ENCODE measurements at places on chromosomes 12 and 14.
A peak's percentile ranks its signal among the peaks of the same experiment; 100 is the strongest.

GRCh38 chr12:90621927-90622326 lies 333.0 kb downstream of the CCER1 start:
- DNase-seq, result no peak

- no peak for DNase-seq
These were observed 9.0 kb downstream of the FRMD6 start for GRCh38 chr14:51660741-51661140.

GRCh38 chr12:83172441-83172840 lies 485.7 kb downstream of the TMTC2 start:
- DNase-seq, result no peak

- peak; percentile 62 for DNase-seq
These were observed 199.7 kb downstream of the ANO2 start for GRCh38 chr12:5745251-5745888.

DNA sequence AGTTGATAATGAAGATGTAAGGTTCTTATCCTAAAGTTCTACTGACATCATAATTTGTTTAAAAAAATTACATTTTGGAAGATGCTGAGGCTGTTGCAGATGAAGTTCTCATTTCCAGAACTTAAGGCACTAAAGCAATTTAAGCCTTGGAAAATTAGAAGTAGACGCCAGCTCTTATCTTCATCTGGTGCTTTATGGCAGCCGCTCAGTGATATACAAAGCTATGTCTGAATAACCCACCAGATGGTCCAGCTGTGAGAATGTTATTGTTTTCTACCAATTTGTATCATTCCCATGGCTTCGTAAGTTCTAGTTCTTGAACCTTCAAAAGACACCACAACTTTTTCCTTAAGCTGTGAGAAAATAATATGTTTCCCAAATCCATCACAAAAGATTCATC lies 212.1 kb upstream of the ARID2 start:
- no peak for DNase-seq

DNA sequence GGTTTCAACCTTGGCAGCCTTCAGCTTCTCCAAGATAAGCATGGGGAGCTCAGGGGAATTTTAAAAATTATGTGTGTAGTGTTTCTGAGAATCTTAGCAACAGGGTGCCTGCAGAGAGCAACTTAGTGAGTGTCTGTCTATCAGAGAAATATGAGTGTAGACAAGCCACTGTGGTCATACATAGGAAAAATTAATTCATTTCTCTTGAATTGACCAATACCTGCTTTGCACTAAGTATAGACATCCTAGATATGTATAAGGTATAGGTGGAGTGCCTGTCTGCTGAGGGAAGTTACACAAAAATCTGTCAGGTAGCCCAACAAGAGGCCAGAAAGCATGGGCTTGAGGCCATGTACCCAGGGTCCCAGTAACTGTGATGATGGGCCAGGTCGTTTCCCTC lies 20.7 kb downstream of the HELB start:
- no peak for DNase-seq

DNA sequence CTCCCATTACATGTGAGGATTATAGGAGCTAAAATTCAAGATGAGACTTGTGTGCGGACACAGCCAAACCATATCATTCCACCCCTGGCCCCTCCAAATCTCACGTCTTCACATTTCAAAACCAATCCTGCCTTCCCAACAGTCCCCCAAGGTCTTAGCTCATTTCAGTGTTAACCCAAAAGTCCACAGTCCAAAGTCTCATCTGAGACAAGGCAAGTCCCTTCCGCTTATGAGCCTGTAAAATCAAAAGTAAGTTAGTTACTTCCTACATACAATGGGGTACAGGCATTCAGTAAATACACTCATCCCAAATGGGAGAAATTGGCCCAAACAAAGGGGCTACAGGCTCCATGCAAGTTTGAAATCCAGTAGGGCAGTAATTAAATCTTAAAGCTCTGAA lies 76.1 kb downstream of the CRADD start:
- no peak for DNase-seq

GRCh38 chr14:52350445-52350844 lies 36.3 kb downstream of the PTGER2 start:
- no peak for DNase-seq

- no peak for DNase-seq
These were observed 183.8 kb downstream of the DAD1 start for GRCh38 chr14:22405201-22405600.

GRCh38 chr14:62420847-62421246 lies 624.4 kb downstream of the KCNH5 start:
- DNase-seq, result no peak

GRCh38 chr12:67797753-67798152 lies 149.2 kb downstream of the DYRK2 start:
- DNase-seq, result no peak

GRCh38 chr12:111451232-111451631 lies 45.5 kb downstream of the SH2B3 start:
- no peak for DNase-seq

DNA sequence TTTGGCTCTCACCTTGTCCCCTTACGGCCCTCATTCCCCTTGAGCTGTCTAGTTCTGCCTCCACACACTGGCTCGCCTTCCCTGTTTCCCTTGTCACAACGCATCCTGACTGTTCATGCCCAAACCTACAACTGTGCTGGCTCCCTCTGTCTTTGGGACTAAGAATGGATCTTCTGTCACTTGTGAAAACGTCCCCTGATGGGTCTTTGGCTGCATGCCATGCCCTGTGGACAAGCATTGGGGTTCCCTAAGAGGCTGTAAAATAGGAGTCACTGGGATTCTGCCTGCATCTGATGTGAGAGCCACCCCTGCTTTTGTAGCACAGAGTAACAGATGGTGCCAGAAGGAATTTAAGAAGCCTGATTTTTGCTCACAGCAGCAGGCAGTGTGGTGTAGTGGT lies 285.3 kb upstream of the CRY1 start:
- no peak for DNase-seq

DNA sequence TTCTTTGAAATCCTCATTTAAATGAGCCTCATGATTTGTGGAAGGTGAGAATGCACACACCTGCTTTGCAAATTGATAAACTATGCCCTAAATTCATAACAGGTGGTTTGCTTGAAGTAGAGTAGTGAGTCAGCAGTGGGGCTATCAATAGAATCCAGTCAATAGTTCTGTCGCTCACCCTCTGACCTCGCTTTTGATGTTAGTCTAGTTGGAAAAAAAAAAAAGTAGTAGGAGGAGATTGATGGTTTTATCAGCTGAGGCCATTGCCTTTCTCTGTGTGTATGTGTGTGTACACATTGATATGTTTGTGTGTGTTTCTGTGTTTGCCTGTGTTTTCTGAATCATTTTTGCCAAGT lies 267.3 kb downstream of the SNAPC1 start:
- DNase-seq, result no peak

- no peak for DNase-seq
These were observed 114.5 kb downstream of the ETV6 start for GRCh38 chr12:11763760-11764520.
